ENCODE measurements at places on chromosomes 5 and 9.
A peak's percentile ranks its signal among the peaks of the same experiment; 100 is the strongest.

- DNase-seq = no peak
These were observed 6.1 kb upstream of the IFNK start for GRCh38 chr9:27518006-27518405.

- DNase-seq = no peak
These were observed 13.2 kb downstream of the TSPAN17 start for GRCh38 chr5:176660530-176660859.

- DNase-seq = no peak
These were observed 837.7 kb upstream of the CDH9 start for GRCh38 chr5:27876071-27876470.

DNA sequence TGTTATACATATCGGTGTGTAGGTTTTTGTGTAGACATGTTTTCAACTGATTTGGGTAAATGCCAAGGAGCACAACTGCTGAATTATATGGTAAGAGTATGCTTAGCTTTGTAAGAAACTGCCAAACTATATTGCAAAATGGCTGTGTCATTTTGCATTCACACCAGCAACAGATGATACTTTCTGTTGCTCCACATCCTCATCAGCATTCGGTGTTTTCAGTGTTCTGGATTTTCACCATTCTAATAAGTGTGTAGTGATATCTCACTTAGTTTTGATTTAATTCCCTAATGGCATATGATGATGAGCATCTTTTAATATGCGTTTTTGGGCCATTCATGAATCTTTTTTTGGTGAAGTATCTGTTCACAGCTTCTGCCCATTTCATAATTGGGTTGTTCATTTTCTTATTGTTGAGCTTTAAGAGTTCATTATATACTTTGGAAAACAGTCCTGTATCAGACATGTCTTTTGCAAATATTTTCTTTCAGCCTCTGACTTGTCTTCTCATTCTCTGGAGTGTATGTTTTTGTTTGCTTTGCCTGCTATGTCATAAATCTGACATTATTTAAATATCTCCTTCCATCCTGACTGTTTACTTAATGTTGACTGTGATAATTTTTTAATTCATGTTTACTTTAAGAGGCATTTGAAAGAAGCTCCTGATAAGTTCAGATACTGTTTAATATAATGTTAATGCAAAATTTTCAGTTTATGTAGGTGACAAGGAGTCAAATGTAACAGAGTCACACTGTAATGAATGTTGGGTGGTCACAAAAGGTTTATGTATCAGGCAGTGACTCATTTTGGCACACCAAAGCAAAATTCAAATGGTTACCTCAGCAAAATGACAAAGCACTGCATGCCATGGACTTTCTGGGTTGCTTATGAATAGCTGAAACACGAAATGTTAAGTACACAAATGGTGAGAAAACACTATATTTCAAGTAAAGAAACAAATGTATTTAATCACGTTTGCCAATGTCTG lies 181.1 kb upstream of the DAB2 start:
- no peak for DNase-seq

- DNase-seq = peak; percentile 3
These were observed 204.9 kb downstream of the CHSY3 start for GRCh38 chr5:130109152-130109551.
